ENCODE measurements at places on chromosomes 11 and 22. TPM values are rescaled to one million over a fixed set of nuclear protein-coding genes. Genes with fewer than 3 reads are reported as not detected.

P2RY6 gene
- 0.20 TPM for total RNA-seq

PTGDR2 gene
- not detected for total RNA-seq

HBE1 gene
- not detected for total RNA-seq

TMEM184B gene
- 117 TPM for total RNA-seq

MSANTD4 gene
- 20.5 TPM for total RNA-seq

TMA7B gene
- not detected for total RNA-seq

PRODH gene
- total RNA-seq, result 5.9 TPM

KCNQ1 gene
- not detected for total RNA-seq

GNAZ gene
- total RNA-seq, result 4.9 TPM

LGR4 gene
- total RNA-seq, result 36.2 TPM

TPBGL gene
- 0.74 TPM for total RNA-seq

RHOG gene
- 44.8 TPM for total RNA-seq

MCM5 gene
- 49.6 TPM for total RNA-seq

POLR2F gene
- 67.5 TPM for total RNA-seq

UQCC3 gene
- total RNA-seq, result 5.5 TPM

CRY2 gene
- total RNA-seq, result 16.8 TPM

MS4A6E gene
- not detected for total RNA-seq

STX3 gene
- 14.5 TPM for total RNA-seq

ARHGEF12 gene
- 71.9 TPM for total RNA-seq

MMP1 gene
- 0.60 TPM for total RNA-seq

CDKN1C gene
- total RNA-seq, result 14.6 TPM

CD6 gene
- not detected for total RNA-seq

SMCO4 gene
- 21.3 TPM for total RNA-seq

TIGD3 gene
- total RNA-seq, result 0.18 TPM

TIMP3 gene
- total RNA-seq, result 126 TPM

DCHS1 gene
- 33.4 TPM for total RNA-seq

P2RY2 gene
- total RNA-seq, result not detected

SERHL2 gene
- total RNA-seq, result 3.5 TPM

SLN gene
- total RNA-seq, result not detected

SERPIND1 gene
- total RNA-seq, result not detected

TRIM6 gene
- total RNA-seq, result 2.1 TPM

SOX6 gene
- 46.1 TPM for total RNA-seq

OR8A1 gene
- total RNA-seq, result 0.07 TPM

ENDOD1 gene
- 48.0 TPM for total RNA-seq

ARHGAP20 gene
- total RNA-seq, result 0.62 TPM

BATF2 gene
- total RNA-seq, result not detected
